ENCODE measurements at places on chromosomes 1 and 21.
A peak's percentile ranks its signal among the peaks of the same experiment; 100 is the strongest.

DNA sequence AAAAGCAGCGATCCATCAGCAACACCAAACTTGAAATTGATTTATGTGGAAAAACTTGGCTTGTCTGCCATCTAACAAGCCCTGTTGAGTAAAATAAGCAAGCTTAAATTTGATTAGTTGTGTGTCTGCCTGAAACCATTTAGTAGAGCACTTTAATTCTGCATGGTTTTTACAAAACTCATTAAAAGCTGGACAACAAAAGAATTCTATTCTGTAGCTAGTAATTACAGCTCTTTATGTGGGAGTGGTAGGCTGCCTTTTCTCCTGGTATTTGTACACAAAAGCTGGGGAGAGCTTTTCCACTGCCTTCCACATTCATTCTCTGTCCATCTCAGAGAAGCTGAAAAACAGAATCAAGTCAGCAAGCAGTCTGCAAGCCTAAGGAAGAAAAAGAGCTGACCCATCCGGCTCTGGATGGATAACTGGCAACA is 1.7 kb downstream of the ETS2 start:
- DNase-seq = no peak

DNA sequence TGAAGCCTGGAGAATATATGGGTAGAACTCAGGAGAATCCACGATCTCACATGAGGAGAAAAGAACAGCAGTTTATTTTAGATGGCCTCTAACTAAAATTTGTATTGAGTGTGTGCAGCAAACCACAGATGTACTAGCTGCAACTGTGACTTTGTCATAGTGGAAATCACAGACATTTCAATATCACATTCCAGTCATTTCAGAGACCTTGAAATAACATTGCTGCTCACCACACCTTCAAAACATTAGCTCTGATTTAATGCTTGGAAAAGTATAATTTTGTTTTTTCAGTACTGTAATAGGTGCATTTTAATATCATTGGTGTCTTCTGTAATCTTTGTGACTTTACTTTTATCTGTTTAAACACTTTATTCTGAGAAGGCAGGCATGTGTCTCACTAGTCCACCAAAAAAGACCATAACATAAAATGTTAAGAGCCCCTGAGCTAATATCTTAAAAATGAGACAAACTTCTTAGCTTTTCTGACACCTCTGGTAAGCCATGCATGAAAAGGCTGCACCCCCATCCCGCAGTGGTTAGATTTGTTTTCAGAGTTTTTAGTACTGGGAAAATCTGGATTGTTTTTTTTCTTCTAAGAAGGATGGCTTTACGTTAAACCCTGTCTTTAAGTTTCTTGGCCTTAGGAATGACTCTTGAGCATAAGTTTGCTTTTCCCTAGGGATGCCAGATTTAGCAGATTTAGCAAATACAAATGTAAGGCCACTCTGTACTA is 30.1 kb downstream of the KCNJ15 start:
- DNase-seq = no peak

GRCh38 chr1:17381161-17381560 is 9.2 kb downstream of the PADI6 start:
- DNase-seq = no peak

GRCh38 chr1:168980180-168980579 is 126.3 kb upstream of the ATP1B1 start:
- DNase-seq = no peak

GRCh38 chr1:184379111-184379752 is 7.6 kb upstream of the C1orf21 start:
- DNase-seq = peak; percentile 28

DNA sequence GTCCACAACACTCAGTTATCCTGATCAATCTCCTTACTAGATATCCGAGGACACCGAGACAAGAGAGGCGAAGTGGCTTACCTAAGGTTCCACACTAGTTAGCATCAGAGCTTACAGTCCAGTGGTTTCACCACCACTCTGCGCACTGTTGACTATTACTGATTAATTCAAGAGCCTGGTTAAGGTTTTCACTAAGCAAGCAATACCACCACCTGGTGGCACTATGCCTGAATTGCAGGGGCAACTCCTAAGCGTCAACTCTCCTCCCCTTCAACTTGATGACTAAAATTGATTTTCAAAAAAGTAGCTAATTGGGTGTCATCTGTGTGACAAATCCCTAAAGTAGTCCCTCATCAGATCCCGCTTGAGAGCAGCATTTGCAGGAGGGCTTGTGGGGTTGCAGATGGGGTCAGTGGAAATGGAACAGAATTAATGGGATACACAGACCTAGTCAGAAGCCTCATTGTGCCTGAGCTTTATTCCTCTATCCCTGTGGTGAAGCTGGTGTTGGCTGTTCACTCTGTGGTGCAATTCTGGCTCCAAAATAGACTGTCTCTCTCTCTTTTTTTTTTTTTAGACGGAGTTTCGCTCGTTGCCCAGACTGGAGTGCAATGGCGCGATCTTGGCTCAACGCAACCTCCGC is 9.1 kb downstream of the TTC22 start:
- DNase-seq = peak; percentile 41

- DNase-seq = no peak
These were observed 22.5 kb downstream of the JMJD4 start for GRCh38 chr1:227712648-227713047.

DNA sequence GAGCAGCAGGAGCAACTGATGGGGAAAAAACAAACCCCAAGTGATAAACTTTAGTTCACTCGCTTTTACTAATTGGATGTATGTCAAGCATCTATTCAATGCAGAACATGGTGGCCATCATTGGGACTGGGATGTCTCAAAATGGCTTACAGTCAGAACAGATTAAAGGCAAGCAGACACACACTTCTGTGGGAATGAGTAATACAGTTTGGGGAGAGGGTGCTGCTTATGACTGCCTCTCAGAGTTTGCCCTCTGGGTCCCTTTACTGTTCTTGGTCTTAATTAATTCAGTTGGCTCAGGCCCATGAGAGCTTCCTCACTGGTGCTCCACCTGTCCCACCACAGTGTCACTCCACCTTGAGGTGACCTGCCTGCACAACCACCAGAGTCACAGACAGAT is 119.5 kb downstream of the TBX19 start:
- DNase-seq = no peak

GRCh38 chr1:107048241-107048640 is 8.2 kb upstream of the PRMT6 start:
- DNase-seq = no peak

DNA sequence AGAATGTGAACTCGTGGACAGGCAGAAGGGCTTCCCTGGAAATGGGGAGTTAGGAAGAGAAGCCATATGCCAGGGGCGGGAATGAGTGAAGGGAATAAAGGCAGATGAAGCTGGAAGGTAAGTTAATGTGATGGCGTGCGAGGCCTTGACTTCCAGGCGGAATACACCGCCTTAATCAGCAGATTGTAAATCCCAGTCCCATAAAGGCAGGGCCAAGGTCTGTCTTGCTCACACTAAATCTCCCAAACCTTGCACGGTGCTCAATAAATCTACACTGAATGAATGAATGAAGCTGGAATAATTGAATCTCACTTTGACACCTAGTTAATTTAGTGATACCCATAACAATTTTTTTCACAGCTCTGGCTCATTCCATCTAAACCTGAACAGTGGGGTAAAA is 16.8 kb upstream of the PRDM2 start:
- DNase-seq = no peak

DNA sequence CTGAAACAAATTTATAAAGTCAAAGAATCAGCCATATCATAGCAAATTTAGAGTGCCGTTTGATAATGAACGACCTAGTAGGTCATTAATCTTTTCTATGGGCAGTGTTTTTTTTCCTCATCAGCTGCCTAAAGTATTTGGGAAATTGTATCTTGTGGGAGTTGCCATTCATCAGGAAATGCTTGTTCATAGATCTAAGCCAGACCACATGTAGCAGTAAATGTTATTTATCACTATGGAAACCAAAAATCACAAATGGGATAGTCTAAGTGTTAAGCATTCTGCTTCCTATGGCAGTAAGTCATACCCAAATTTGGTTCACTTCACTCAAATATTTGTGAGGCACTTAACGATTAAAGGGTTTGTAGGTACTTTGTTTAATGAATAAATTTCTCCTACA is 52.9 kb downstream of the LRRC8D start:
- DNase-seq = no peak

- DNase-seq = peak; percentile 80
These were observed at the start of gene PTPN14 for GRCh38 chr1:214551436-214552173. PTPN14 (minus strand) TSS chr1:214551602; CDS start chr1:214464803, 86,799 bp downstream.

DNA sequence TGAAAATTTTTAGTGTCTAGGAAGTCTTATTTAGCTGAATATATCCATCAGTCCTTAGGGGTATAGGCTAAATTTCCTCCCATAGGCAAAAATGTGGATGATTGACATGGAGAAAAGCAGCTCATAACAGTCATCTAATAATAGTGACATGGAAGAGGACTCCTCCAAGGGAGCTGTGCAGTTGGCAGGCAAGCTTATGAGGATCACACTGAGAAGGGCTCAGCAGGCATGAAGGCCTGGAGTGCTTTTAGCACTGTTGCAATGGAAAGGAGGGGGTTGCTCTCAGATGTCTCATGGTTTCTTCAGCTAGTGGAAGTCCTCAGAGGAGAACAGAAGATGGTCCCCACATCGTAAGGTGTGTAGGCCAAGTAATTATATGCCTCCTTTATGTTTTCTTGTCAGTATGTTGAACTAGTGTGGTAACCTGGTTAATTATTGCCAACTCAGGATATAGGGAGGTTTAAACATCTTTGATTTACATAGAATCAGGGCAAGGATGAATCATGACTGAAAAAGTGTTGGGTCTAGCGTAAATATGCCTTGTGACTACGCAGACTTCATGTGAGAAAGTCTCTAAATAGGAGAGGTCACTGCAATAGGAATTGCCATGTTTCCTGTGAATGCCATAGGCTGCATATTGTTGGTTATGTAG is 18.9 kb downstream of the VN1R5 start:
- no peak for DNase-seq

DNA sequence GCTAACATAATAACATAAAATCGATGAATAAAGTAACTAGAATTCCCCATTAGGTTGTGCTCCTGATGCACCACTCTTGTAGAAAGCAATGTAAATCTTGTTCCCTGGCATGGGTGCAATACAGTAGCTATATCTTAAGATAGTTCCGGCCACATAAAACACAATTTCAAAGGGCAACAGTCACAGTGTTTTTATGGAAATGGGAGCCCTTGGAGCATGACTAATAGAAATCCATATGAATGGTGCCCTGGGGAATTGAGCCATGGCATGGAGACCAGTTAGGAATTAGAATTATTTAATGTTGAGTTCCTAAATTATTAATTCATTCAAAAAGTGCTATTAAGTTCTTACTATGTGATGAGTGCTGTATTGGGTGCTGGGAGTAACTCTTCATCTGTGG is 118.7 kb downstream of the KCNK2 start:
- no peak for DNase-seq

DNA sequence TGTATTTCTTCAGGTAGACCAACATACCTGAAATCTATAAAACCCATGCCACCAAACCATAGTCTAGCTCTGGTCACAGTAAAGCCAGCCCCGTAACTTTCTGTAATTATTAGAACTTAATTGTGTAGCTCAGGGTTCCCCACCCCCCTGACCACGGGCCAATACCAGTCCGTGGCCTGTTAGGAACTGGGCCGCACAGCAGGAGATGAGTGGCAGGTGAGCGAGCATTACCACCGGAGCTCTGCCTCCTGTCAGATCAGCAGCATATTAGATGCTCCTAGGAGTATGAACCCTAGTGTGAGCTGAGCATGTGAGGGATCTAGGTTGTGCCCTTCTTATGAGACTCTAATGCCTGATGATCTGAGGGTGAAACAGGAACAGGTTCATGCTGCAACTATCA is 14.6 kb downstream of the TENT5C start:
- DNase-seq = no peak

Measured in NCI-H524 (cell line).